ENCODE measurements at places on chromosomes 2 and 18. TPM values are rescaled to one million over a fixed set of nuclear protein-coding genes. Genes with fewer than 3 reads are reported as not detected.

CIB4 gene
- total RNA-seq: not detected

CHRNG gene
- total RNA-seq: not detected

KYNU gene
- 2.3 TPM for total RNA-seq

CUL3 gene
- total RNA-seq: 16.1 TPM

OSR1 gene
- total RNA-seq: 66.7 TPM

LRRTM1 gene
- 6.7 TPM for total RNA-seq

ALPG gene
- not detected for total RNA-seq

HMSD gene
- not detected for total RNA-seq

MC2R gene
- not detected for total RNA-seq

REG3A gene
- not detected for total RNA-seq

POTEI gene
- not detected for total RNA-seq

VWA3B gene
- total RNA-seq: not detected

ANKRD53 gene
- 1.4 TPM for total RNA-seq

TNS1 gene
- total RNA-seq: 1,334 TPM

EIF2B4 gene
- 34.8 TPM for total RNA-seq

GPBAR1 gene
- not detected for total RNA-seq

SPHKAP gene
- total RNA-seq: not detected

GPR75 gene
- 0.21 TPM for total RNA-seq

INPP4A gene
- 52.8 TPM for total RNA-seq

FLACC1 gene
- total RNA-seq: 0.32 TPM

LOXHD1 gene
- not detected for total RNA-seq

SCYGR4 gene
- total RNA-seq: not detected

SNTG2 gene
- 9.9 TPM for total RNA-seq

SLC16A14 gene
- 15.8 TPM for total RNA-seq

GLI2 gene
- total RNA-seq: 23.1 TPM

ZNG1B gene
- 1.3 TPM for total RNA-seq

EGR4 gene
- not detected for total RNA-seq

PARD6G gene
- total RNA-seq: 7.9 TPM

CRACDL gene
- 51.9 TPM for total RNA-seq

ASPRV1 gene
- 4.3 TPM for total RNA-seq

All from ascending aorta (tissue), 2 donors.